ENCODE measurements at places on chromosomes 12 and 14. TPM values are rescaled to one million over a fixed set of nuclear protein-coding genes. Genes with fewer than 3 reads are reported as not detected.

- ATAC-seq: no peak
Measured at GRCh38 chr12:106341086-106341877, 16.3 kb upstream of the POLR3B start.

TDRD9 gene
- total RNA-seq: 3.0 TPM

GRCh38 chr12:4899364-4899763, 10.3 kb upstream of the KCNA1 start:
- no peak for ATAC-seq

RHEBL1 gene
- not detected for total RNA-seq

SLC6A12 gene
- total RNA-seq: not detected
